ENCODE measurements at places on chromosomes 4 and X. TPM values are rescaled to one million over a fixed set of nuclear protein-coding genes. Genes with fewer than 3 reads are reported as not detected.
A peak's percentile ranks its signal among the peaks of the same experiment; 100 is the strongest.

DNA sequence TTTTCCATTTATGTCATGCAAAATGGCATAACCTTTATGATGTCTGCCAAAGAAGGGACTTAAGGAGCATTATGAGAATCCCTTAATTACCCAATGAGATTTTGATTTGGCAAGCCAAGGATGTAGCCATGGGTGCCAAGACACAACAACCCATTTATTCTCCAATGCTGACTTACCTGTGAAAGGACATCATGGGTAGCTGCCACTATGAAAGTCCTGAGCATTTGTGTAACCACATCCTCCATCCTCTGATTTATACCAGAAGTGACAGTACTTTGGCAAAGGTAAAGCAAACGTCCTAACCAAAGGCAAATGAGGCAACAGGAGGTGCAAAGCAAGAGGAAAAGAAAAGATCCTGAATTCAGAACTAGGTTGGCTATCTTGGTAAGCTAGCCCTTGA lies 87.3 kb upstream of the EMCN start:
- DNase-seq: no peak

The SOX3 gene
- not detected for total RNA-seq

GRCh38 chrX:103918571-103919269 lies 43.7 kb upstream of the TMSB15B start:
- peak; percentile 58 for DNase-seq

The CFAP47 gene
- not detected for total RNA-seq

The NLGN4X gene
- total RNA-seq: 0.40 TPM

- no peak for DNase-seq
Observed at GRCh38 chr4:156633847-156634246, 337.8 kb downstream of the PDGFC start.

The SUPT20HL2 gene
- not detected for total RNA-seq

The FHIP1A gene
- 0.60 TPM for total RNA-seq

DNA sequence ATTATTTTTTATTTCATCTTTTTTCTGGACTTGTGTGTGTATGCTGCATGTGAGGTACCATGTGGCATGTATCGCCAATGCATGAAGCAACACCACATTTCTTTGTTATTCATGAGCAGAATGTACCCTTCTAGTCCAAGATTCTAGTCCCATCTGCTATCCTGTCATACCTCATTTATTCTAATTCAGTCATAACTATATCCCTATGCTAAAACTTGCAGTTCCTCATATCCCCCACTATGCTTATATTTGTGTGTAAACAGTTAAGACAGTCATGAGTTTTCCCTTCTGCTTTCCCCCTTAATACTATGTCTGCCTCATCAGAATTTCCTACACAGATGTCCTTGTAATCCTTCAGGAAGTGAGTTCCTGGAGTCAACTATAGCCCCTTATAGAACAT lies 19.7 kb downstream of the OCRL start:
- no peak for DNase-seq

- no peak for DNase-seq
Observed at GRCh38 chrX:124289443-124289842, 43.0 kb upstream of the TEX13D start.

GRCh38 chrX:56790778-56791177 lies 61.7 kb downstream of the NBDY start:
- DNase-seq: no peak

GRCh38 chr4:69750346-69750745 lies 10.1 kb downstream of the SULT1B1 start:
- DNase-seq: no peak

The CENPVL2 gene
- total RNA-seq: not detected

DNA sequence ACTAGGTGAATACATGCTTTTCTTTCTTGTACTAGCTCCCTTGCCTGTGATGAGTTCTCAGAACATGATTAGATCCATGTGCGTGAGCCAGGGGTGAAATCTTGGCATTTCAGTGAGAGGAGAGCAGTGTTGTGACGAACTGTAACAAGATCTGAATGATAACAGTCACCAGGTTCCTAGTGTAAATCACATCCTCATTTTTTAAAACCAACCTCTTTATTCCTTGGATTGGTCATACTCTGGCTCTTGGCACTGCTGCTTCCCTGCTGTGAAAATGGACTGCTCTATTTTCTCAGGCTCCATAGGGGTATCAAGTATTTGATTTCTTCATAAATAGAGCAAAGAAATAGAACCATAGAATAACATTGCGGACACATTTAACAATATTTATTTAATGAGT lies 206.3 kb downstream of the SLC4A4 start:
- no peak for DNase-seq

The IL2 gene
- total RNA-seq: not detected

DNA sequence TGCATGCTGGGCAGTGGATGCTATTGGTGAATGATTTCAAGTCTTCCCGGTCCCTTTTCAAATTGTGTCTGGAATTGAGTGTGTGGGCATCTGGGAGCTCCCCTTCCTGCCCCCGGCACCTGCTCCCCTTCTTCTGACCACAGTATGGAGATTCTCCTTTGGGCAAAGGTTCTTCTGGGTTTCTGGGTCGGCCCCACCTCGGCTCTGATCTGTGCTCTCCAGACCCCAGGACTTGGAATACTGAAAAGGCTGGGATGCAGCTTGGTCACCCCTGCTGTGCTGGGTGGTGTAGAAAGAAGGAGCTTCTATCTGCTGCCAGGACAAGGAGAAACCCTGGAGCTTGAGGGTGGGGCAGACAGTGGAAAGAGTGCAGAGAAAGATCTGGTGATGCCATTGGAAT lies 78.8 kb downstream of the WFS1 start:
- no peak for DNase-seq

The CITED1 gene
- total RNA-seq: under 0.01 TPM

DNA sequence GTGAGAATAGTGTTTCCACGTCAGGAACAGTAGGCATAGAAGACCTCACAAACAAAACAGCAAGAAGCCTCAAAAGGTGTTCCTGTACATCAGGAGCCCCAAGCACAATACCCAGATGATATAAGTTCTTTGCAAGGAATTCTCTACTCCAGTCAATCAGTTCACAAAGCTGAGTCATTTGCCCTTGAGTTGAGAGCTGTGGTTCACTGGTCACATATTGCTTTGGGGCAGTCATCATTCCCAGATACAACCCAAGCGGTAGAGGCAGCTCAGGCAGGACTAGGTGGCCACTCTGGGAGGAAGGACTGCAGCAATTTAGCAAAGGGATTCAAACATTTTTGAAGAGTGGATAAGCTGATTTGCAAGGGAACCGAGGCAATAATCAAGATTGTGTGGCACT lies 551.5 kb upstream of the ZFP42 start:
- DNase-seq: no peak

DNA sequence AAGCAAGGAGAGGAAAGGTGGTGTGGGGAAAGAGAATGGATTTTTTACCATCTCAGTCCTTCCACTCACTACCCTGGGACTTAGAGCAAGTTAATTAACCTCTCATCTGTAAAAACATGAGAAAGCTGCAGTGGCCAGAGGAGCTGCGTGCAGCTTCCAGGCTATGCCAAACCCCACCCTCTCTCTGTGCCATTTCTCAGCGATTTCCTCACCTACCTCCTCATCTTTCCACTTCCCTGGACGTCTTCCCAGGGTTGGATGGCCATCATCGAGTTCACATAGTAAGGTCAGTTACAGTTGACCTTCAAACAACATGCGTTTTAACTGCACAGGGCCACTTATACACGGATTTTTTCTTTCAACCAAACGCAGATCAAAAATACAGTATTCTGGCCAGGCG lies 64.3 kb downstream of the SMIM20 start:
- no peak for DNase-seq

The NIPAL1 gene
- 0.20 TPM for total RNA-seq

The RHOXF2B gene
- not detected for total RNA-seq

DNA sequence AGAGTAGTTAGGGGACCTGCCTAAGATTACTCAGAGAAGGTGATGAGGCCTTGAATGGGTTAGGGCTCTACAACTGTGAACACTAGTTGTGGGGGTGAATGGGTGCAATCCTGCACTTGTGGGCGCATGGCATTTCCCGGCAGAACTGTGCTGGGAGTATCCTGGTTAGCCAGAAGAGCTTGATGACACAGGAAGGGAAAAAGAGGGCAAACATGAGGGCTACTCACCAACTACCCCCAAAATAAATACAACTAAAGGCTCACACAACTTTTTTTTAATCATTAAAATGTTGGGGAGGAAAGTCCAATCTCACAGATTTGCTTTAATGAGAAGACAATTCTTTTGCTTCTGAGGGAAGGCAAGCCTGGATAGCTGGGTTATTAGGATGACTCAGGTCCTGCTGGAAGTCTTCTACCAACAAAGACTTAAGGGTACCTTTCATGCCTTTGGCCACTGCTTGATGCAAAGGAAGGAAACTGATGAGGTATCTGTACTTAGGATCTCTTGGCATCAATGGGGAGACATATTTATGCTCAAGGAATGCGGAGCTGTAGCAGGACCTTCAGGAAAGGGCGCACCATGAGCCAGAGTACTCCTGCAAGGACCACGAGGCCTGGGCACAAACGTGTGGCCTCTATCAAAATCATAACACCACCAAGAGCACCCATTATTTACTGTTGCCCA lies 2.6 kb downstream of the PHKA2 start:
- DNase-seq: peak; percentile 54

The NPY2R gene
- not detected for total RNA-seq
